Glomerular endothelial cell (primary cell): ENCODE measurements at places on chromosomes 6 and 20.

GRCh38 chr6:91539456-91539855 is 952.6 kb upstream of the MAP3K7 start:
- DNase-seq: no peak

- DNase-seq: no peak
Observed at GRCh38 chr20:49320460-49320859, 42.6 kb upstream of the ZNFX1 start.

DNA sequence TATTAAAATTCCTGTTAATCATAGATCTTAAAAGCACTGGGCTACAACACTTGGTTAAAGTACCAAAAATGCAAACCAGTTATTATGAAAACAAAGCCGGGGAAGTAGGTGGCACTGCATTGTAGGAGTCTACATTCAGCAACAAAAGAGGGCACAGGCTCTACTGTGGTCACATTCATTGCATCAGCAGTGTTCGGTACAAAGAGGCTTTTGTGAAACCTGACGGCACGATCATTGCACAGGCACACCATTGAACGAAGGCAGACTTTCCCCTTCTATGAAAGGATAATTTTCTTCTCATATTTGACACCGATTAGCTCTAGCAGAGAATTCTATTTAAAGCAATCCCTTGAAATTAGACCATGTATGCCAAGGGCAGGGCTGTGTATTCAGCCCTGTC is 44.6 kb upstream of the AGPAT4 start:
- DNase-seq: no peak

DNA sequence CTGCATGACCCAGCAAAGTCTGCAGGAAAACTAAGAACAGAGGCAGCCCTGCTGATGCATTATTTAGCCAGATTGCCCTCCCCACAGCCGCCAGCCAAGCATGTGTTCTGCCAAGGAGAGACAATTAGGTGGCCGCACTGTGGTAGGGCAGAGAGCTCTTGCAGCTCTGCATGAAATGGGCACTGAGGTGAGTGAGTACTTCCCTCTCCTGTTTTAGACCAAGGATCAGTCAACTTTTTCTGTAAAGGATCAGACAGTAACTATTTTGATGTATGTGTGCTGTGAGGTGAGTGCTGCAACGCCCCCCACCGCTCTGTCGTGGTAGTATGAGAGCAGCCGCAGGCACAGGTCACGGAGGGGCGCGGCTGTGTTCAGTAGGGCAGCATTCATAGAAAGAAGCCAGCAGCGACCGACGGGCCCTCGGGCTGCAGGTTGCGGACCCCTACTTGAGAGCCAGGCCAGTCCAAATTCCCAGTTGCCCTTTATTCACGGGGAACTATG is 23.8 kb upstream of the FAM50B start:
- DNase-seq: no peak

GRCh38 chr6:169213814-169214520 is 39.7 kb downstream of the THBS2 start:
- no peak for DNase-seq

GRCh38 chr6:142945446-142946180 is 637 bp upstream of the HIVEP2 start:
- DNase-seq: no peak

- DNase-seq: no peak
Observed at GRCh38 chr20:41304424-41305079, 13.0 kb downstream of the ZHX3 start.

DNA sequence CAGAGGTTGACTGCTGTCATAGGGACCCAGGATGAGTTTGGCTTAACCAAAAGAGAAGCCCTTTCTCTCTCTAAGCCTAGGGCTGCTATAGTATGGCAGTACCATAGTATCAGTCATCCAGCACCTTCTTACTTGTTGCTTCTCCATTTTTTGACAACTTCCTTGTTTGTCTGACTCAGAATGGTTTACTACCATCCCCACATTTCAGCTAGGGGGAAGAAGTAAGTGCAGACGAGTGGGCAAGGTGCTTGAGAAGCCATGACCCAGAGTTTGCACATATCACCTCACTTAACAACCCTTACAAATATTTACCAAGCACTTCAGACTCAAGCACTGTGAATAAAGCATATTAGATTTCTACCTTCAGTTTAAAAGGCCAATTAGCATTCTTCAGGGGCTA is 289.9 kb upstream of the TSHZ2 start:
- no peak for DNase-seq

GRCh38 chr6:106495014-106495413 is 134.3 kb downstream of the RTN4IP1 start:
- DNase-seq: no peak
